ENCODE measurements at places on chromosomes 12 and 14.

GRCh38 chr14:99537399-99537798 is 56.2 kb downstream of the CCNK start:
- no peak for DNase-seq

GRCh38 chr12:22653075-22653474 is 28.1 kb downstream of the ETNK1 start:
- DNase-seq = no peak

GRCh38 chr12:65636436-65636835 is 187.8 kb upstream of the HMGA2 start:
- no peak for DNase-seq

- DNase-seq = no peak
Observed at GRCh38 chr14:37472906-37473305, 122.1 kb downstream of the FOXA1 start.

DNA sequence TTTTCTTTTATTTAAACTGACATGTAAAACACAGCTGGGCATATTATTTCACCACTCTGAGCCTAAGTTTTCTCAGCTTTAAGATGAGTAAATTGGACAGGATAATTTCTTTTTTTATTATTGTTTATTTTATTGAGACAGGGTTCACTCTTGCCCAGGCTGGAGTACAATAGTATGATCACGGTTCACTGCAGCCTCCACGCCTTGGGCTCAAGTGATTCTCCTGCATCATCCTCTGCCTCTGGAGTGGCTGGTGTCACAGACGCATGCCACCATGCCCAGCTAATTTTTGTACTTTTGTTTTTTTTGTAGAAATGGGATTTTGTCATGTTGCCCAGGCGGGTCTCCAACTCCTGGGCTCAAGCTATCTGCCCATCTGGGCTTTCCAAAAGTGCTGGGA is 12.7 kb downstream of the BMAL2 start:
- DNase-seq = no peak

DNA sequence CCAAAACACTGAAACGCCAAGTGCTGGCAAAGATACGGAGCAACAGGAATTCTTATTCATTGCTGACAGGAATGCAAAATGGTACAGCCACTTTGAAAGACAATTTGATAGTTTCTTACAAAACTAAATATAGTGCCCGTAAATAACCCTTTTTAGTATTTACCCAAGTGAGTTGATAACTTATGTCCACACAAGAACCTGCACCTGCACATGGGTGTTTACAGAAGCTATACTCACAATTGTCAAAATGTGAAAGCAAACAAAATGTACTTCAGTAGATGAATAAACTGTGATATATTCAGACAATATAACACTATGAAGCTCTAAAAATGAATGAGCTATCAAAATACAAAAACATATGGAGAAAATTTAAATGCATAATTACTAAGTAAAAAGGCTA is 86.6 kb downstream of the ATXN7L3B start:
- no peak for DNase-seq

- no peak for DNase-seq
Observed at GRCh38 chr14:99472937-99473336, 7.7 kb downstream of the SETD3 start.

DNA sequence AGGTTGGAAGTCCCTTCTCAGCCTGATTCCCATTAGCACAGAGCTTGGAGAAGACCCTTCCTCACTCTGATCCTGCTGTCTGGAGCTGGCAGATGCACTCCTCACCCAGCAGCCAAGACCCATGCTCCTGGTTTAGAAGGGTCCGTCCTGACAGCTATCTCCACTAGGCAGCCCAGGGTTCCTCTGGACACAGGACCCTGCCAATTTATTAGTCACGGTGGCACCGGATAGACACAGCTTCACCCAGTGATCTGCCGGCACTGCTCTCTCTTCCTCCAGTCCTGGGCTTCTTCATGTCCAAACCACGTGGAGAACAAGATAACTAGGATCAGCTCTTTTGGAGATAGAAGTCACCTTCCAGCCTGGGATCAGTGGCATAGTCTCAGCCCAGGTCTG is 26.2 kb upstream of the TCL1B start:
- DNase-seq = no peak

GRCh38 chr14:101496776-101497683 is 64.3 kb upstream of the DIO3 start:
- DNase-seq = no peak

Measured in memory B cell (primary cell).